GM04503 (cell line): ENCODE measurements at places on chromosomes 1 and 21.

DNA sequence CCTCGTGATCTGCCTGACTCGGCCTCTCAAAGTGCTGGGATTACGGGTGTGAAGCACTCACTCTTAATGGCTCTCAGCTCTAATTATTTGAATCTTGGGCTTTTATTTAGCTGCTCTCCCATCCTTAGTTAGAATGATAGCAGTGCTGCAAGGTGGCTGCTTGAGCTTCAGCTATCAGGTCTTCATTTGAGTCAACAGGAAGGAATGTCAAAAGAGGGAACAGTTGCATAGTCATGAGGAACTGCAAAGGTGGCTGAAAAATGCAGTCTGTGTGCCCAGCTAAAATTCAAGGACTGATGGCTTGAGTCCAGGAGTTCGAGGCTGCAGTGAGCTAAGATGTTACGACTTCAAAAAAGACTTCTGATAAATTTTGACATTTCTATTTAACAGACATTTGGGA, 55.6 kb downstream of the UCK2 start:
- no peak for DNase-seq

DNA sequence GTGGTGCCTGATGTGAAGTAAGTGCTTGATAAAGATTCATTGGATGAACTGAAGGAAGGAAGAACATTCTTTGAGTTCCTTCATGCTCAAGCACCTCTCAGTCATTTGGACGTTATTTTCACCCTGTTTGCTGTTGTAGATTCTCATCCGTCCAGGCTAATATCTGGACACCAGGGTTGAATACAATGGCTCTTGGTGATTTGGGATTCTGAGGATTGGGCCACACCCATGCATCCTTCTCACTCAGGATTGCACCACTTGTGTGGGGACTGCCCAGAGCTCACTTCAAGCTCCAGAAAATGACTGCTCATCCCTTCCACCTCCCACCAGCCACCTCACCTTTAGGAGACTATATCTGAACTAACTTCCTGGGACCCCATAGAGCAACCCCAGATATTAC, 117.1 kb upstream of the IPO9 start:
- DNase-seq = no peak

DNA sequence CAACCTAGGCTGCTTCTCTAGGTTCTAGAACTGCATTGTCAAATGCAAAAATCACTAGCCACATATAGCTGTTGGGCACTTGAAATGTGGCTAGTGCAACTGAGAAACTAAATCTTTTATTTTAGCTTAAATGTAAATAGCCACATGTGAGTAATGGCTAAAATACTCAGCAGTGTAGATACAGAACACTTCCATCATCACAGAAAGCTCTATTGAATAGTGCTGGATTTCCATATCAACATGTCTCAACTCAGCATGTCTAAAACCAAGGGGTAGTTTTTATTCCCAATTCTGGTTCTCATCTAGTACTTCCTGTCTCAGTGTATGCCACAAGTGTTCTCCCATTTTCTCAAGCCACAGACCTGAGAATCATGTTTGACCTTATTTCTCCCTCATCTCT, 7.5 kb upstream of the TP53BP2 start:
- DNase-seq = no peak

GRCh38 chr1:64624808-64625207, 120.1 kb upstream of the RAVER2 start:
- DNase-seq = no peak

DNA sequence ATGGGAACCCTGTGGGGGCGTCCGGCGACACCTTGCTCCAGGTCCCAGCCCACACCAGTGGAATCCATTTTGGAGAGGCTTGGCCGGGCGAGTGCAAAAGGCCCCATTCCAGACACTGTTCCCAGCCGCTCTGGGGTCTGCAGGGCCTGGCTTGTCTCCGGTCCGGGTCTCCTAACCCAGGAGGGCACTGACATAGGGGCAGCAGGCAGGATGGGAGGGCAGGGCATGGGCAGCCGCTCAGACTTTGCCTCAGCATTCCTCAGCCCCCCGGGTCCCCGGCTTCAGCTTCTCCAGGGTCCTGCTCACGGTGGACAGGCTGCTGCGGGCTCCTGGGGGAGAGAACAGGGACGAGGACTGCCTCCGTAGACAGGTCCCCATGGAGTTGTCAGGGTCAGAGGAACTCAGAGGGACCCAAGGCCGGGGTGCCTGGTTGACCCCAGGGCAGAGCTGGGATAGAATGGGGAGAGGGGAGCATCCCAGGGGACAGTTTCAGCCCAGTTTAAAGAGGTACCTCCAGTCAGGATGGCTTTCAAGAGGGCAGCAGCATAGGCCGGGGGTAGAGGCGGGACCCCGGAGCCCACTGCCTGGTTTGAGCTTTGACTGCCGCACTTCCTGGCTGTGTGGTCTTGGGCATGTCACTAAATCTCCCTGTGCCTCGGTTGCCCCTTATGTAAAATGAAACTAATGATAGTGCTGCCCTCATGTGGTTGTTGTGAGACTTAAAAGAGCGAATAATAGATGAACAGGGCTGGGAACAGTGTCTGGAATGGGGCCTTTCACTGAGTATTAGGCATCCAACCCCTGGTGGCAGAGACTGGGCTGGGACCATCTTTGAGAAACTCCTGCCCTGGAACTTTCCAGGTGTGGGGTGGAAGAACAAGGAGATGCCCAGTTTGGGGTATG, 3.7 kb downstream of the KNCN start:
- DNase-seq = no peak
